ENCODE measurements at places on chromosomes 7 and 10.

DNA sequence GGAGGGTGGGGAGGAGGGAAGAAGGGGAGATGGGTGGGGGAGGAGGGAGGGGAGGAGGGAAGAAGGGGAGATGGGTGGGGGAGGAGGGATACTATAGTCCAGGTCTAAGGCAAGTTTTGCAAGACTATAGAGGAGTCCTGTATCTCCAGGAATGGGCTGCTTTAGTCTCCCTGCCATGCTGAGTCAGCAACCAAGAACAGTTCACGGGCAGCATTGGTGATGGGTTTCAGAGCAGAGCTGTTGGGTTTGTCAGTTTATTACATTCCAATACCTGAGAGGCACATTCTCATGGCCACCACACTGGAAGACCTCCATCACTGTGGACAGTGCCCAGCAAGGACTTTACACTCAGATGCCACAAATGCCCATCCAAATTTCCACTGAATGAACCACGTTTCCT, 212.7 kb downstream of the GRM8 start:
- no peak for DNase-seq

- no peak for DNase-seq
Measured at GRCh38 chr7:24825931-24826661, 68.8 kb upstream of the GSDME start.

GRCh38 chr10:131668903-131669302, 231.9 kb upstream of the PPP2R2D start:
- DNase-seq, result no peak

DNA sequence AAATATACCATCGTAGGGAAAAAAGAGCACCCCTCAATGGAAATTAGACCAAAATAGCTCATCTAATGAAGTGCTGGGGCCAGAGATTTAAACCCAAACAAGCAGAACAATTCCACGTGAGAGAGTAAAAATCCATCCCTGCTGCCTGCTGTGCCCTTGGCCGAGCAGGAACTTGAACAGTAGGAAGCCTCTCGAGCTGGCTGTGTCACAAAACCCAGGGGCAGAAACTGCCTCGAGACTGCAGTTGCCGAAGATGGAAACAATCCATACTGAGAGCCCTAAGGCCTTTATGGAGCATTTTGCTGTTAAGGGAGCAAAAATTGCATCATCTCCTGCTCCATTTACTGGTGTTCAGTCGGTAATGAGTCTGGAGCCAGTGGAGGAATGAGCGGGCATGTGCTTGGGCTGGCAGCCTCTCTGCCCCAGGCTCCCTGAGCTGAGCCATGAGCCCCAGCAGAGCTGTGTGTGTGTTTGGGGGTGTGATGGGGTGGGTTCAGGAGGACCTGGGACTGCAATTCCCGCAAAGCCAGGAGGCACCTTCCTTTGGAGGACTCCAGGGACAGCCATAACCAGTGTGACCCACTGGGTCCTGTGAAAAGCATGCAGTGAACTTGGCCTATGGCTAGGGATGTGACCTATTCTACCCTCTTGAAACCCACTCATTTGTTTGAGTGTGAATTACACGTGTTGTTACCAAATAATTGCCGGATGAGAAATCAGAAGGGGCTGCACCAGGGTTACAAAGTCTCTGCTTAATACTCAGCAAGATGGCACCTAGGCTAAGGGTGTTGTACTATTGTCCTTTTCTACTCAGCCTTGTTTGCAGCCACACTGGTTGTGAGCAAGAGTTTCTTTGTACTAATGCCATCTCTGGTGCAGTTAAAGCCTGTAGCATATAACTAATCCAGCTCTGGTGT, 58.3 kb downstream of the CDHR3 start:
- peak; percentile 30 for DNase-seq

DNA sequence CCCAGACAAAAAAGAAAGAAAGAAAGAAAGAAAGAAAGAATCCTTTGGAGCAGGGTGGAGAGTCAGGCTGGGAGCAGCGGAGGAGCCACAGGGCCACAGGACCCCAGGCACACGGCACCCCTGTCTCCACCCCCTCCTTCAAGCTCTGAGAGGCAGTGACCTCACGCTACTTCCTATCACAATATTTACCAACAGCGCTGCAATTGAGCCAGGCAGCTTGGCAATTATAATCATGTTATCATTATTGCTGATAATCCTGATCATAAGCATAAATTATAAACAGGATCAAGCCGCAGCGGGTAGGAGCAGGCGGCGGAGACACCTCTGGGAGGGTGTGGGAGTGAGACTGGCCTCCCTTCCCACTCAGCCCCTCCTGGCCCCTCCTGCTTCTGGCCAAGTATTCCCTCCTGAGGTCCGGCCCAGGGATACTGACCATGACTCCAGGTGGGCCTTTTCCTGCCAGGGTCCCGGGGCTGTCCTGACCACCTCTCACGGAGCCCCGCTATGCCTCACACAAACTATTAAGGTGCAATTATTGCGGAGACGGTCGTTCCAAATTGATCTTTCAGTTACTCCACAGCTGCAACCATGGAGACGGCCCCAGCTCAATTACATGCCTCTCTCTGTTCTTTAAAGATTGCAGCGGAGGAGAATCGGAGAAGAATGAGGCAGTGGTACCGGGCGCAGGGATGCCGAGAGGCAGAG, 10.0 kb upstream of the GTF2IRD1 start:
- DNase-seq, result no peak

DNA sequence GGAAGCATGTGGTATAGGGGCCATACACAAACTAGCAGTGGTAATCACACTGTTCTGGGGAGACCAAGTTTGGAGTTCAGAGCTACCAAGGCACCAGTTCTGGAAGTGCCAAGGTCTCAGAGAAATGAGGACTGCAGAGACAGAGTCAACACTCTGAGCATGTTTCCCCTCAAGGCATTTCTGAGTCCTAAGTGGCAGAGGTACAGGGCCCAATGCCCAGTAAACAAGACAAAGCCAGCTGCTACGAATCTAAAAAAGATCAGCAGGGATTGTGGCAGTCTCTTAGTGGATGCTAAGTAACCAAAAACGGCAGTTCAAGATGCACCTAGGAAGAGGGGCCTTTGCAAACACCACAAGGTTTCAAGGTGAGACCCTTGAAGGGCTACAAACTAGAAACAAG, 271.9 kb downstream of the TNS3 start:
- DNase-seq, result no peak

DNA sequence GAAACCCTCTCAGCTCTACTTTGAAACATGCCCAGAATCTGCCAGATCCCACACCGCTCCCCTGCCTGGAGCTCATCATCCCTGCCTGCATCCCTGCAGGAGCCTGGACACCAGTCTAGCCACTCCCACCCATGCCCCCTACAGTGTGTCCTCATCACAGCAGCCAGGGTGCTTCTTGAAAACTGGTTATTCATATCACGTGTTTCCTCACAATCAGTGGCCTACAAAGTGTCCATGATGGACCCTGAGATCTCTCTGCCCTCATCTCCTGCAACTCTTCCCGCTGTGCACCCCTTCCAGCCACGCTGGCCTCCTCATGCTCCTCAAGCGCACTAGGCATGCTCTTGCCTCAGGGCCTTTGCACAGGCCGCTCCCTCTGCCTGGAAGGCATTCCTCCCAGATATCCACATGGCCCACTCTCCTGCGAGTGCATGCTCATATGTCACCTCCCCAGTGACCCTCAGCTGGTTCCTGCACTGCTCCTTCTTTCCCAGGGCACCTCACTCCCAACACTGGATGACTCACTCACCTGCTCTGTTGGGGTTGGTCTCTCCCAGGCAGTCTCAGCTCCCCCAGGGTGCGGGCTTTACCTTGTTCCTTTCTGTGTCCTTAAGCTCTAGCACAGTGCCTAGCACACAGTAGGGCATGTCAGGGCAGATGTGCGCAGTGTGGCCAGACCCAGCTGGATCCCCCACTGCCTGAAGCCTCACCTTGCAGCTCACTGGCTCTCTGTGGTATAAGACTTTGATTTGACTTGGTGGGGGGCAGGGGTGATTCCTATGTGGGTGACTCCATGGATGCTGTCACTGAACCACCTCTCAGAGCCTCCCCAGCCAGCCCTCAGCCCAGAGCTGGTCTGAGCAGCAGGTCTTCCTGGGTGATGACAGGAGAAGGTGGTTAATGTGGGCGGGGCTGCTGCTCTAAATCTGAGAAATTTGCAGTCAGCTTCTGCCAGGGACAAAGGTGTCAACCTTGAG, 37.3 kb downstream of the CDH23 start:
- no peak for DNase-seq

DNA sequence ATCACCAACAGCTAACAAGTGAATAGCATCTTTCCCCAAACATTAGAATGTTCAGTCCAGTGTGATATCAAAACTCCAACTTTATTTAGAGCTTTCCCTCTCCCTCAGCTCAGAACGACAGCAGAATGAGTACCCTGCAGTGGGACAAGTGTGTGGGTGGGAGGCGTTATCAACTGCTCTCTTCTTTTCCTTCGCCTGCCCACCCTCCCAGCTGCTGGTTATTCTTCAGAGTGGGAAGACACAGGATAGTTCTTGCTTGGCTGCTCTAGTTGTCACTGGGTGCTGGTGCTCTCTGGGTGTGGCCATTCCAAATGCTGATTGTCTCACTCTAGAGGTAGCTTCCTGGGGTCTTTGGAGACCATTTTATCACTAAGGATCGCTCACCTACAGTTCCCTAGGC, 13.7 kb upstream of the FAM241B start:
- DNase-seq, result no peak

DNA sequence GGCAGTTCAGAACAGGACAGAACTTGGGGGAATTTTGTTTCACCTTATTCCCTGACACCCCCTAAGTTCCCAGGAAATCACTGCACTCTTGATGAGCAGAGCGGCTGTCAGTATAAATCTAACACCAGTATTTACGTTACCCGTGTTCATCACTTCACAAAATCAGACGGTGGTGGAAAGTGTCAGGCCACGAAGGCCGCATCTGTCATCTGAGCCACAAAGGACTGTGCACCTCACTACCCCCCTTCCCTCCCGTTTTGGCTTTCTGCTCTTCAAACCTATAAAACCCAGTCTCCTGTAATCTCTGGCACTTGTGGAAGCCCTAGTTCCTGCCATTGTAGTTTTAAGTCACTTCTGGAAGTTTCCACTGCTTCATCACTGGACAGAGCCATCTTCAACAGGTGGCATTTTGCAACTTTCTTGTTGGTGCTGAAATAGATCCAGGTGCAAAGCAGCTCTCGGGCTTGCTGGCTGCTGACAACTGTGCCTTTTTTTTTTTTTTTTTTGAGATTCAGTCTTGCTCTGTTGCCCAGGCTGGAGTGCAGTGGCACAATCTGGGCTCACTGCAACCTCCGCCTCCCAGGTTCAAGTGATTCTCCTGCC, 9.5 kb downstream of the ZFAND2A start:
- no peak for DNase-seq

- DNase-seq, result no peak
Measured at GRCh38 chr10:133488354-133488753, 34.6 kb downstream of the SCART1 start.

DNA sequence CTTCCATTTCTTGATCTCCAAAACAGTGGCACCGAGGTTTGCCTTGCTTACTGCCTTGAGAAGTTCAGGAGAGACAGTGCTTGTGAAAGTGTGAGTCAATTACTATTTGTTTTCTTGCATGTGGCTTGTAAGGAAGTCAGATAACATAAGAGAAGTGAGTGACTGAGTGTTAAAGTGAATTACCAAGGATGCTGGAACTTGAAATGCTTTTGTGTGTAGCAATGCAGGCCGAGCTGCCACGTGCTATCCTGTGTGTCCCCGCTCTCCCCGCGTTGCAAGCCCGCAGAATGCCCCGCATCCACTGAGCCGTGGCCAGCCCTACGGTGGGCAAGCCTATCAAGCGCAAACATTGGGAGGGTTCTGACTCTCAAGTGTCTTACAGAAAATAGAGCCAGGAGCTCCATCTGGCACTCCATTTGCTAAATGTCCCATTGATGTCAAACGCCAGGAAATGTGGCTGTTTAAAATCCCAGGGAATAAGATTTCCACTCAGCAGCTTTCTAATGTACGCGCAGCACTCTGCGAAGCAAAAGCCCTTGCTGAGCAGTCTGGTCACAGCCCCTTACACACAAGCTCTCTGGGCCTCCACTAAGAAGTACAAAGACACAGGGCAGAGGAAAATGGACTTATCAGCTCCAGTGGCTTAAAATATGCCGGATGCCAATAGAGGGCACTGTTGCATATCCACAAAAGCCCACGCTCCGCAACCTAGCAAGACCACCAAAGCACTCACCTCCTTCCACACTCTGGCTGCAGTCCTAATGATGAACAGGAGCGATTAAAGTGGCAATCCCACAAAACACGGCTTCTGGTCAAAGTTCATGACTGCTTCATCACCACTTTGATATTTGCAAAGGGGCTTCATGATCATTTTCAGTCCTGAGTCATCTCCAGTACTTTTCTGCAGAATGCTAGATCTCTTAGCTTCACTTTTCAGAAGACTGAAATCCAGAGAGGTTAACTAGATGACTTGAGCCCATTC, 158.0 kb upstream of the ITGB1 start:
- peak; percentile 54 for DNase-seq

GRCh38 chr10:132360766-132361447, 28.9 kb downstream of the LRRC27 start:
- DNase-seq, result peak; percentile 78

DNA sequence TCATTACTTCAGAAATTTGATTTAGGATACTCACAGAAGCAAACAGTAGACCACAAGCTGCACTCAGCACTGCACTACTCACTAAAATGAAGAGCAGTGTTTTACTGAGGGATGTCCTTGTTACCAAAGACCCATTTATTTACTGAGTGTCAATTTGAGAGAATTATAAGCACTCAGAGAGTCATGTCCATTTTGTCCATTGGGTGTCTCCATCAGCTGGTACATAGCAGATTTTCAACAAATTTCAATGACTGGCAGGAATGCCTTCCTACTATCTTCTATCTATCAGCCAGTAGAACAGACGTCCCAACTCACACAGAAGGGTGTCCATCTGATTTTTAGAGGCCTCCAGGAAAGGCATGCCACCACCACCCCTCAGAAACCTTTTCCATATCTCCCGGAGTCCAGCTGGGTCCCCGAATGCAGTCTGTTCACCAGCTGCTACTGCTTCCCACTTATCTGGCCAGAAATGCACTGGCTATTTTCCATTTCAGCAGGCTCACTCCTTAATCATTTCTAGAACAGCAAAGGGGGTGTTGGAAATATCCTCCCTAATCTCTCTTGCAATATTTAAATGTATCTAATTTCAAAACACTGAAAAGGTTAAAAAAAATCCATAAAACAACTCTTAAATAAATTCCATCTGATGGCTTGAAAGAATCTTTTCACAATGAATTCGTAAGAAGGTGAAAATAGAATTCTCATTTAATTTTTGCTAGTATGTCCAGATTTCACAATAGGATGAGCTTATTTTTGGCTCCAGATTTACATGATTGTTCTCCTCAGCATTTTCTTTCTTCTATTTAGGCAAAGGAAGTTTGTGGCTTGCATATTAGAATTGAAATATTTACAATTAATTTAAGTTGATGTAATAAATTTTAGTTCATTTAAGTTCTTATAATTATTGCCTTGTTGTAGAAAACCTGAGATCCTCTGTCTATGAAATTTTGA, 1164.0 kb upstream of the CELF2 start:
- DNase-seq, result no peak
